ENCODE measurements at places on chromosomes 1 and 21.

DNA sequence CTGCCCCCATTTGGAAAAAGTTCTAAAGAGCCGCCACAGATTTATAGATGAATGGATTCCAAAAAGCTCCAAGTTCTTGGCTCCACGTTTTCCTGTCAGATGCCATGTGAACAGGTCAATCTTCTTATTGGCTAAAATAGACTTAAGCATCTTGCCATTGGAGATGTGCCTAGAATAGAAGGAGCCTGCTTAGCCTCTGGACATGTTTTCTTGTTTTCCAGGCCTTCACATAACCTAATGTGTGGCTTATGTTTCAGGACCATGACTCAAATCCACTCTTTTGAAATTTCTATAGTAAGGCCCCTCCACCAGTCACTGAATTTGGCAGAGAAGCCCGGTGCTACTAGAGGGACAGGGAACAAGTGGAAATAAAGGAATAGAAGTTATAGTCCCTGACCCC, 31.5 kb downstream of the PHC2 start:
- no peak for DNase-seq

DNA sequence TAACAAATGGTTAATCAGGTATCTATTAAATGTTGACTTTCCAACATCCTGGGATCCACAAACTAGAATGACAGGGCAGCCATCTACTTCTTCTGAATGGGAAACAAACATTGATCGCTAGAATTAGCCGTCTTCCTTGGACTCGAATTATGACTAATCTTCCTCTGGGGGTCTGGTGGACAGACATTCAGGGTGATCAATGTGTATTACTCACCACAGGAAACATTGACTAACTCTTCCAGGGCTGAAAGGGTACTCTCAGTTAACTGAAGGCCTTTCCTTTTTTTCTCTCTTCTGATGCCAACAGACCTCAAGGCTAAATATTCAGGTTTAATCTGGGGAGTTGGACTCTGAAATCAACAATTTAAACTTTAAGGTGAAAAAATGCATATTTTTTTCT, 9.5 kb downstream of the NOL9 start:
- no peak for DNase-seq

- DNase-seq, result no peak
Observed at GRCh38 chr21:38211321-38211720, 45.5 kb upstream of the KCNJ15 start.

DNA sequence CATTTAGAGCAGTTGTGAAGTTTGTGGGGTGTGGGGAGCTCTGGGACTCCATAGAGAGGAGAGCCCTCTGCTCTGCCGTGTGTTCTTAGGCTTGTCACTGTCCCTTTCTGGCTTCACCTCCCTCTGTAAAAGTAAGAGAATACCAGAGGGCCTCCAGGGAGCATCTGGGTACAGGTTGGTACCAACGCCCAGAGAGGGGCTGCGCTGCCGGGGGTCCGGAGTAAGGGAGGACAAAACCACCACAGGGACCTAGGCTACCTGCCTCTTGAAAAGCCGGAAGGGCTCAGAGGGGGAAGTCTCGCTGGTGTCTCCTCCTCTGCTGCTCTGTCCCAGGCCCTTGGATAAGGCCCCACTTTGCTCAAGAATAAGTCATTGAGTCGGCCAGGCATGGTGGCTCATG, 3.1 kb upstream of the TINAGL1 start:
- DNase-seq, result no peak

DNA sequence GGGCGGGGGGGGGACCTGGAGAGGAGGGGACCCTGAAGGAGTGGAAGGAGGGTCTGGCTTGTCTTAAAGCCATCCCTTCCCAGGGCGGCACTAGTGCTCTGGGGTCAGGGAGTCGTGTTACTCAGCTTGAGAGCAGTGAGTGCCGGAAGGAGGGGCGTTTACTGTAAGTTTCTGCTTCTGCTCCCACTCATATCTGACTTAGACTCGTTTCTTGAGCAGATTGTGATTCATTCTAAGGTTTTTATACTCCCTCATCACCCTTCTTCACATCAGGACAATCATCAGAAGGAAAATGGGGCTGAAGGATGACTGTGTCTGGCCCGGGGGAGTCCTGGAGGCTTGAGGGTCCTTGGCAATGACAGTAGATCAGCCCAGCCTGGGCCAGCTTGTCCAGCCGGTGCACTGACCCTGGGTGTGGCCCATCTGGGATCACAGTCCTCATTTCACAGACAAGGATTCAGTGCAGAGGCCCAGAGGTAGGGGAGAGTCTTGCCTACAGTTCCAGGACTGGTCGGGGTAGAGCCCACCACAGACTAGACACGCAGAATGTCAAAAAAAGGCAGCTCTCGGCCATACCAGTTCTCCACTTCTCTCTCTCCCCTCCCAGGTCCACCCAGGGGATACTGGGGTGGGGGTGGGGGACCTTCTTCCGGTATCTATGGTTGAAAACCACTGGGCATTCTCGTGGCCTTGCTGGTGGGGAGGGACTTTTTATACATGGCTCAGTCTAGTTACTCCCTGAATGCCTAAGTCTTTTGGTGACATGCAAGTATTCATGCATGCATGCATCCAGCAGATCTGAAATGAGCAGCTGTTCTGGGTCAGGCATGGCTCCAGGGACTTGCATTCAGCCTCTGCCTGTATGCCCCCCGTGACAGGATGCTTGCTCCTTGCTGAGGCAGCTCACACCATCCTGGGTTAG, 5.1 kb downstream of the TNFRSF8 start:
- no peak for DNase-seq

DNA sequence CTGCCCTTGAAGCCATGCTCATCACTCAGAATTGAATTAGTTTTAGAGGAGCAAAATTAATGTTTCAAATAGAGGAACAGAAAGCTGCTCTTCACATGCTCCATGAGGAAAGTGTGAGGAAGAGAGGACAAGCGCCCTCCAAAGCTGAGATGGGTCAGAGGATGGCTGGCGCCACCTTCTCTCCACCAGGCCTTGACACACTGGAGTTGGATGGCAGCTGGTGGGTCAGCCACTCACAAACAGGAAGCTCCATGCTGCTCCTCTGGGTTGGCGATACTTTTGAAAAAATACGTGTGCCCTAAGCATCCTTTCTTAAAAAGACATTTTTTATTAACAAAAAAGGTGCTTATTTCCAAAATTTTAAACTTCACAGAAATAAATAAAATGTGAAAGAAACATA, 3.1 kb upstream of the CD2 start:
- DNase-seq, result no peak

- DNase-seq, result no peak
Observed at GRCh38 chr1:47568763-47569162, 130.9 kb downstream of the FOXD2 start.

- DNase-seq, result no peak
Observed at GRCh38 chr1:167109125-167109524, 15.2 kb downstream of the STYXL2 start.

DNA sequence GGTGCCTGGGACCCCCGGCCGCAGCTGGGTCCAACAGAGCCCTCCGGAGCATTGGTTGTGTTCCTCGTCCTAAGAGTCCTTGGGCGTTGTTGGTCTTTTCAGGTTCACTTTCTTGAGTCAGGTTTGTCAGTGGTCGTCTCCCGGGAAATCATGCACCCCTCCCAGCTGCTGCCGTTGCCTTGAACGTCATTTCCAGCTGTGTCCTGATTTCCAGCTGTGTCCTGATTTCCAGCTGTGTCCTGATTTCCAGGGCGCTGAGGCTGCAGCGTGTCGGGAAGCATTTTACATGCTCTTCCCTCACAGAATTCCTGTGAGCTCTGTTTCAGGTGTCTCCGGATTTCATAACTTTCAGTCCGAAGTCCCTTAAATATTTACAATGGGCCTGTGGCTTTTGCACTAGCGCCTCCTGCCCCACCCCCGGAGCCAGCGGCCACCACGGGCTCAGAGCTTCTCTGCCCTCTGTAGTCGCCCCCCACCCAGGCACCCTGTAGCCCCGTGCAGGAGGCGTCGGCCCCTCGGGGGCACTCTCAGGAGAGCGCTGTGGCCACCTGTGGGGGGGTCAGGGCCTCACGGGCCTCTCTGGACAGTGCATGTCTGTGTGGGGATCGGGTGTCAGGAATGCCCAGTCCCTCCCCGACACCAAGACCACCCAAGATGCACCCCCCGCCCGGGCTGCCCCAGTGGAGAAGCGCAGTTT, 66.7 kb downstream of the COL18A1 start:
- DNase-seq, result no peak

DNA sequence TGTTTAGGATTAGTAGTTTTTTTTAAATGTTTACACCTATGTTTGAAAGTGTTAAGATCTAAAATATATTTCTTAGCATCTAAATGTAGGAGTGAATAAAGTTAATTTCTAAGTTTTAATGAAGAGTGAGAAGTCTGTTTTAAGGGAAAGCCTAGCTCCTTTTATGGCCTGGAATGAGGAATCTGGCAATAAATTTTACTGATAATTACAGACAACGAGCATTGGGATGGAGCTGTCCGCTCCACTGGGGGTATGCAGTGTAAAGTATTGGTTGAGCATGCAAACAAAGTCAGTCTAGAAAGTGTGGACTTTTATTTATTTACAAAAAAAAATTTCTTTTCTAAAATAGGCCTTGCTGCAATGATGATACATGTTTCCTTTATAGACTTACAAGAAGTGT, 19.0 kb downstream of the CLIC6 start:
- DNase-seq, result no peak

GRCh38 chr1:223761411-223761810, 49.1 kb downstream of the CAPN2 start:
- DNase-seq, result no peak

DNA sequence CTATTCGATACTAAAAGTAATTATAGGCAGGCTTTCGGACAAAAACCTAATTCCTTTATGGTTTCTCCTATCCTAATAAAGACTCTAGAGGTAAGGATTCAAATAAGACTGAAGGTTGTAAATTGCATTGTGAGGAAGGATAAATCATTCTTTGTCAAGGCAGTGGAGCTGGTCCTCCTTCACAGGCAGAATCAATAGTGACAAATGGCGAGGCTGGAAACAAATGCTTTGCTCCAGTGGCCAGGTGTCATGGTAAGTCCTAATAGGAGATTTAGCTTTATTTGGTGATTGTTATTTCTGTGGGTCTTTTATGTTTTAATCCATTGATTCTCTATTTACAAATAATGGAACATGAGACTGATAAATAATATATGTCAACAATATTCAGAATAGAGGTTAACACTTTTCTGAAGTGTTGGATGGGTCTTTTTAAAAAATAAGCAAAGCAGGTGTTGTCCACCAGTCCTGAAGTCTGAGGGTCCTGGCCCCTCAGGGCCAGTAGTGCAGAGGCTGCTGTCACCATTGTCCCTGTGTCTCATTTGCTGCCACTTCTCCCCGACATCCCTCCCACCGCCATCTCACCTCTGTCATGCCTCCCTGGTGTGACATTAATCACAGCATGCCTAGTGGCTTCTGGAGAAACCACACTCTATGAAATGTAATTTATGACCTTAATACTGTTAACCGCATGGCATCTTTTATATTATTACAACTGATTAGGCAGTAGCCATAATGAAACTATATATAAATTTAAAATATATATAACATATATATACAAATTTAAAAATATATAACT, 120.9 kb upstream of the MAGI3 start:
- no peak for DNase-seq

DNA sequence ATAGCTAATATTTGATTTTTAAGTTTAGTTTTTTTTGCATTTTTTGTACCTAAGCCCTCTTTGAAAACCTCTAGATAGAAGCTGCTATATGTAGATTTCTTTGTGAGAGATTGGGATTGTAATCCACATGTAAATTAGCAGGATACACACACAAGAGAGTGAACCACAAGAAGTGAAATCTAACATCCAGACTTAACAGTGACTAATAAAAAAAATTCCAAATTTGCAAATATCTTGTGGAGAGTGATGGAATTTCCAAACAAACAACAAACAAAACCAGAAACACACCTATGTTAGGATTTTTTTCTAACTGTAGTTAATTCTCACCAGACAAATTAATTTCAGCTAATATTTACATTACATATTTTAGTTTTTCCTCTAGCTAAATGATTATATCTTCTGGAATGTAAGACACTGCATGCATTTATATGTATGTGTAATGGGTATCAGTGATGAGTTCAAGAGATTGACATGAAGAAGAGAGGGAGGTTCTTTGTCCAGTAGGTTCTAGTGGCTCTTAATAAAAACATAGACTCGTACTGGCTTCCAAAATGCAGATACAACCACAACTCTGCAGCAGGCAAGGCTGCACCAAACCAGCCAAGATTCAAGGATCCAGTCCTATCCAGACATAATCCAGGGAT, 12.8 kb downstream of the CLDN17 start:
- no peak for DNase-seq

DNA sequence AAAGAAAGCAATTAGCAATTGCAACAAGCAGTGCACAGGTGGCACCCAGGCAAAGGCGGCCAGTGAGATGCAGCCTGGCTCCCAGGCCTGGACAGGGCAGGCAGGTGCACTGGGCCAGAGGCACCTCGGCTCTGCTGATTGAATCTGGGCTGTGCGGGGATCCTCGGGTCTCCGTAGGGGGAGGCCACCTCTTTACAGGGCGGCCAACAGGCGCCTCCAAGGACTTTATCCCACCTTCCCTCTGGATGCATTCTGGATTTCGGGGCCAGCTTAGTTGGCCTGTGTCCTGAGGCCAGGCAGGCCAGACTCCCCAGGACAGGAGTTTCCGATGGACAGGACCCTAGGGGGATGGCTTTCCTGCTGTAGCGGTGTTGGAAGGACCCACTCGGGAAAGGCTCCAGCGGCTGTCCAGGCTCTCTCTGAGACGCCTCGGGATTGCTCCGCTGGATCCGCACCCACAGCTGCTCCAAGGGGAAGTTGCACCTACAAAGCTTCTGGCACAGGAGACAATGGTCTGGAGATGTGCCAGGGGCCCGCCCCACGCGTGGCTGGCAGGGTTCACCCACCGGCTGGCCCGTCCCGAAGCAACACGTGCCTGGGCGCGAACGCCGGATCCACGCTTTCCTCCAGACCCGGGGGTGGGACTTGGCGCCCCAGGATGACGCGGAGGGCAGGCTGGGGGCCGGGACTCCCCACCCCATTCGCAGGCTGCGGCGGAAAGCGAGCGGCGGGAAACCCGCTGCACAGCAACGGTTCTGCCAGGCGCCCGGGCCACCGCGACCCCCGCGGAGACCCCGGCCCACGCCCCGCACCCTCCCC, 810 bp downstream of the SLC19A1 start:
- DNase-seq, result peak; percentile 37

DNA sequence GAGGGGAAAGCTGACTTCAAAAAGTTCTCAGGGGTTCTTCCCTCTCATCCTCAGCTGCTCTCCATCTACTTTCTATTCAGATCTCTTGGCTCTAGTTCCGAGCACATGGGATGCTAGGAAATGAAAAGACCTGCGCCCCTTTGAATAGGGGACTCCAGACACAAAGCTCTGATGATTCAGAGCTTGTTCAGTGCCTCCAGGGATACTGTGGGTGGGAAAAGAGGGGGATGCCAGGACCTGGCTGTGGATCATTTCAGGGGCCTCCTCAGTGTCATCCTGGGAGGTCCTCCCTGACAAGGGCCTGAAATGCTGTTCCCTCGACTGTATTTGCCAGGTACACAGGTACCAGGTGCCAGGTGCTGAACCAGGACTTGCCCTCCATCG, 943 bp upstream of the KIAA0040 start:
- DNase-seq, result no peak

- no peak for DNase-seq
Observed at GRCh38 chr1:245604979-245605378, 450.2 kb downstream of the KIF26B start.

Data from stimulated activated CD8-positive, alpha-beta memory T cell treated with anti-CD3 and anti-CD28 coated beads, Interleukin-15, amount 100 ng/mL, for 1 hour (primary cell).